SHP77 (cell line): ENCODE measurements at places on chromosomes 1 and 21.

- no peak for DNase-seq
These were observed 81.6 kb upstream of the CACHD1 start for GRCh38 chr1:64388336-64388735.

- no peak for DNase-seq
These were observed 94.0 kb downstream of the IFI44 start for GRCh38 chr1:78743626-78744025.

GRCh38 chr1:62922006-62922405 is 138.1 kb downstream of the ATG4C start:
- no peak for DNase-seq

GRCh38 chr1:173503391-173503790 is 26.3 kb downstream of the PRDX6 start:
- DNase-seq = peak; percentile 5

- DNase-seq = no peak
These were observed 71.9 kb downstream of the LHX9 start for GRCh38 chr1:197989058-197989457.

- DNase-seq = peak; percentile 67
These were observed 101.2 kb downstream of the NFIA start for GRCh38 chr1:61183471-61184039.

- no peak for DNase-seq
These were observed 42.2 kb upstream of the RALGPS2 start for GRCh38 chr1:178682886-178683285.

- DNase-seq = no peak
These were observed 39.9 kb downstream of the ACP6 start for GRCh38 chr1:147630447-147630846.

GRCh38 chr21:21002153-21002552 is 3.9 kb downstream of the NCAM2 start:
- no peak for DNase-seq

GRCh38 chr1:193677874-193678273 is 491.5 kb upstream of the B3GALT2 start:
- DNase-seq = no peak

DNA sequence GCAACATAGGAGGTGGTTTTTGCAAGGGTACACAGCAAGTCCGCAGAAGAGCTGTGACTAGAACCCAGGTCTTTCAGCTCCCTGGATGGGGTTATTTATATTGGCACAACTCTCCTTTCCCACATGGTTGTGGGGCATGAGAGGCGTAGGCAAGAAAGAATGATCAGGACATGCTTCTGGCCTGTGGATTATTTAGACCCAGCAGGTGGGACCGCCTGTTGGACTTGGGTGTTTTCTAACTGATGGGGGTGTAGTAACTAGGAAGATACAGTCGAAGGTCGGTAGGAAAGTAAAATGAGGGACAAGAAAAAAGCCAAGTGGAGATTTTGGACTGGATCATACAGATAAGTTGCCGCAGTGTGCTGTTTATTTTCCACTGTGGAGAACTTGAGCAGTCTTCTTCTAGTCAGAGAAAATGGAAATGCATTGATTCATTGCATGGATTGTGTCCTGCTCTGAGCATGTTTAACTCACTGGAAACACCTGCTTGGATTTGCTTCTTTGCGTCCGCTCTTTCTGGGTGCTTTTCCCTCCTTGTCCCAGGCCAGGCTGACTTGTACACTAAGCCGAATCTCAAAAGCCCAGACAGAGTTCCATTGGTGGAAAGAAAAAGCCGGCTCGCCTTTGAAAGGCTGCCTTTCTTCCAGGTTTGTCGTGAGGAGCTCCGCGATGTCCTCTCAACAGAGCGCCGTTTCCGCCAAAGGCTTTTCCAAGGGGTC is 592 bp downstream of the CRCT1 start:
- no peak for DNase-seq

GRCh38 chr1:218073062-218073461 is 212.0 kb upstream of the RRP15 start:
- no peak for DNase-seq

DNA sequence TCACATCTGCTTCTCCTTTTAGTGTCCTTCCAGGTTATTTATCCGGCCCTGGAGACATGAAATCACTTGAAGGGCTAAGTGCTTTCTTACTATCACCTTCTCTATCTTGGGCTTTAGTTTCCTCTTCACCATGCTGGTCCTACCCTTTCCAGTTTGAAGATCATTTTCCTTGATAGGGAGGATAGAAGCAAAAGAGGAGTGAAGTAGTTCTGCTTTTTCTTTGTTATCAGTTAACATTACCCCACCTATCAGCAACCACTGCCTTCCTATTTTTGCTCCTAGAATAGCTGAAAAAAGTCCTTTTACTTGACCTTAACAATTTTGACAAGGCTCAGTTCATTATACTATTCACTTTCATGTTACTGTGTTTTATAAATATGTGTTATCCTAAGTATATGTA is 19.4 kb downstream of the RGL1 start:
- no peak for DNase-seq
